ENCODE measurements at places on chromosomes 2 and 18. TPM values are rescaled to one million over a fixed set of nuclear protein-coding genes. Genes with fewer than 3 reads are reported as not detected.

- peaks cover 3% of the 10 kb centered on the region for H3K36me3 ChIP-seq
- DNase-seq, result no peak
- H3K4me3 ChIP-seq, result no peak overlapping the region
- no peak overlapping the region for H3K27ac ChIP-seq
- peaks cover 40% of the 10 kb centered on the region for H3K27me3 ChIP-seq
Measured at GRCh38 chr2:33419581-33420200, 56.8 kb upstream of the RASGRP3 start.

The ZNF512 gene
- total RNA-seq, result 28.7 TPM

The SERPINB4 gene
- total RNA-seq, result not detected

DNA sequence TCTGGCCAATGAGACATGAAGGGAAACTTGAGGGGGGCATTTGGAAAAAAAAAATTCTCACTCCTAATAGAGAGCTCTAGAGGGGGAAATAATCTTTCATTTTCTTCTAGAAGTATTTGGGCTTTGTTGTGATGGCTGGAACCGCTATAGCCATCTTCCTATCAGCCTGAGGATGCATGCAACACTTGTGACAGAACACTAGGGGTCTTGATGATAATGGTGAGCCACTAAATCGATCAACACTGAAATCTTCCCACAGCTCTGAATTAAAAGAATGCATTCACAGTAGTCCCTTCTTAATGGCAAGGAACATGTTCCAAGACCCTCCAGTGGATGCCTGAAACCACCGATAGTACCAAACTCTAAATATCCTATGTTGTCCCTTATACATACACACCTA, 325.3 kb downstream of the LNPK start:
- peaks cover 5% of the 10 kb centered on the region for H3K27me3 ChIP-seq
- no peaks in the 10 kb centered on the region for H3K4me1 ChIP-seq
- no peak overlapping the region for H3K27ac ChIP-seq
- no peak for DNase-seq

DNA sequence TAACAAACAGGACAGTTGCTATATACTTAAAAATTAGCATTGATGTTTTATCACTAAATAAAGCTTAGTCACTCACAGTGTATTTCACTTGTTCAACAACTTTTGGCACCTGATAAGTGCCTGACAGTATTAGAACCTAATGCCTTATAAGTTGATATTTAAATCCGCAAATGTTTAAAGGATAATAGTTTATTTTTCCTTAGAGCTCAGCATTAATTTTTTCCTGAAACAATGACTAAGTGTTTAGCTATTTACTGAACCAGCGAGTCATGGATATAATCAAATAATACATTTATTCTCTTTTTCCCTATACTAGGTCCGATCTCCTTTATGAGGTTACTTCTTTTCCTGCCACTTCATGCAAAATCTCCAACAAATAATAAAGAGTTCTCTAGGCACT, 146.0 kb upstream of the PGAP1 start:
- peaks cover 15% of the 10 kb centered on the region for H3K36me3 ChIP-seq
- H3K4me1 ChIP-seq, result peaks cover 34% of the 10 kb centered on the region
- H3K27ac ChIP-seq, result peak overlapping the region; percentile 51
- no peak overlapping the region for H3K4me3 ChIP-seq
- DNase-seq, result no peak
- H3K27me3 ChIP-seq, result no peaks in the 10 kb centered on the region

DNA sequence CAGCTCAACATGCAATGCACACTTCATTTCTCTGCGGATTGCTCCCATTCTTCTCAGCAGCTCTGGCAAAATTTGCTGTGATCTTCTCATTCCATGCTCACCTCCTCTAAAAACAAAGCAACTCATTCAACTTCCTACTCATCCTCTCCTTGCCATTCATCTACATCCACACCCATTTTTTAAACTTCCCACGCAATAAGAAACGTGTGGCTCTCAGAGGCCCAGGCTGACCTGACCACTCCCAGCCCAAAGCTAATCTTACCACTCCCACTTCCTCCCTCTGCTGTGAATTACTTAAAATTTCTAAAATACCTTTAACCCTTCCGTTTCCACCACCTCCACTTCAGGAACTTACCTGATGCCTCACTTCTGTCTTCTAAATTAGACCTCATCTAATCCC, 15.2 kb downstream of the ABCB11 start:
- no peaks in the 10 kb centered on the region for H3K4me1 ChIP-seq
- no peaks in the 10 kb centered on the region for H3K27me3 ChIP-seq
- no peak overlapping the region for H3K4me3 ChIP-seq
- H3K27ac ChIP-seq, result no peak overlapping the region
- no peak for DNase-seq

The GTF2A1L gene
- total RNA-seq, result not detected

The ABHD1 gene
- total RNA-seq, result 0.94 TPM

GRCh38 chr2:26875065-26875634, 27.2 kb downstream of the DPYSL5 start:
- DNase-seq, result no peak
- H3K4me1 ChIP-seq, result peaks cover 3% of the 10 kb centered on the region
- no peak overlapping the region for H3K4me3 ChIP-seq
- H3K27ac ChIP-seq, result no peak overlapping the region
- peaks cover 3% of the 10 kb centered on the region for H3K36me3 ChIP-seq
- H3K27me3 ChIP-seq, result peaks cover 39% of the 10 kb centered on the region

GRCh38 chr2:176931588-176932563, 280.7 kb upstream of the HNRNPA3 start:
- peaks cover 7% of the 10 kb centered on the region for H3K27me3 ChIP-seq
- H3K4me3 ChIP-seq, result peak overlapping the region; percentile 37
- H3K36me3 ChIP-seq, result peaks cover 3% of the 10 kb centered on the region
- H3K27ac ChIP-seq, result peak overlapping the region; percentile 14

DNA sequence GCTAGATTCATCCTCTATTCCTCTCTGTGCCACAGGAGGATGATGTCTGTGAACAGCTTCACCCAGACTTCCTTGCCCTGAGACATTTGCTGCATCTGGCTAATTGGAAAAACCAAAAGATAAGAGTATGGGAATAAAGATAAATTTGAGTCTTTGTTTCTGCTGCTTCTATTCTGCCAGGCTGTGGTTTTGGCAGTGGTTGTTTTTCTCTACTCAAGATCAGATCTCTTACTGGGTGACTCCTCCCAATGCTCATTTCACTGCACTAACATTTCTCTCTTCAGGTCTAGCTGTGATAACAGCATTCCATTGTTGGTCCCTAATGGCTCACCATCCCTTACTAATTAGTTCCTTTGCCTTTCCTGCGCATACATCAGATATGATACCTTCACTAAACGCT, 89.5 kb downstream of the CALCRL start:
- no peaks in the 10 kb centered on the region for H3K4me1 ChIP-seq
- H3K4me3 ChIP-seq, result no peak overlapping the region
- no peak overlapping the region for H3K27ac ChIP-seq
- no peaks in the 10 kb centered on the region for H3K27me3 ChIP-seq
- H3K36me3 ChIP-seq, result no peaks in the 10 kb centered on the region

The RAB12 gene
- total RNA-seq, result 16.5 TPM

The HOXD1 gene
- total RNA-seq, result not detected

The CNDP1 gene
- total RNA-seq, result 0.23 TPM

GRCh38 chr2:101517758-101518271, 42.9 kb upstream of the RFX8 start:
- no peak for DNase-seq
- no peak overlapping the region for H3K27ac ChIP-seq
- H3K36me3 ChIP-seq, result no peaks in the 10 kb centered on the region
- no peak overlapping the region for H3K4me3 ChIP-seq
- no peaks in the 10 kb centered on the region for H3K27me3 ChIP-seq
- H3K4me1 ChIP-seq, result peaks cover 14% of the 10 kb centered on the region

DNA sequence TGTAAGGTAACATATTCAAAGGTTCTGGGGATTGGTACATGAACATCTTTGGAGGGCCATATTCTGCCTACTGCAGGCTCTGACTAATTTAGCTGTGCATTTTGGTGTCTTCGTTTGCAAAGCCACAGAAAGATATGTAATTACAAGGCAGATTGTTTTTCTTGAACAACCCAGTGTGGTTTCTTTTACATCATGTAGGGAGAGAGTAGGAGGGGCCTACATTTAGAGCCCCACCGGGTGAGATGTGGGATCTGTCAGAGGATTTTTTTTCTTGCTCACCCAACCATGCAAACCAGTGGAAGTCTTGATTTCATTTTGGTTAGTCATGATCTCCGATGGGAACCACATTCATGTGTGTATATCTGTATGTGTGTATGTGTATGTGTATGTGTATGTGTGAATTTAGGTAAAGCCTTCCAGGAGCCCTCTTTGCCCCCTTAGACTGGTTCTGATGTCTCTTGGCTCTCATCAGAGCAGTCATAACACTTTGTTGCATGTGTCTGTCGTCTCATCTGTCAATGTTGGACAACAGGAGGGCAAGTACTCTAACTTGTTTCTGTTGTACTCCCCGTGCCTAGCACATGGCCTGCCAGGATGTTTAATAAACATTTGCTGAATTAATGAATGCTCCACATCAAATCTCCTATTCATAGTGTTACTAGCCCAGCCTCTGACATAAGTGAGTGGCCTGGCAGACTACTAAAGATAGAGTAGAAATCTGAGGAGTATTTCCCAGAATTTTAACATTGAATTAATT, 239.9 kb downstream of the MTX2 start:
- DNase-seq, result no peak
- H3K27me3 ChIP-seq, result peaks cover 34% of the 10 kb centered on the region
- no peaks in the 10 kb centered on the region for H3K36me3 ChIP-seq
- no peaks in the 10 kb centered on the region for H3K4me1 ChIP-seq

GRCh38 chr2:223264541-223265193, 212.7 kb downstream of the KCNE4 start:
- DNase-seq, result no peak
- no peak overlapping the region for H3K4me3 ChIP-seq
- no peaks in the 10 kb centered on the region for H3K36me3 ChIP-seq
- no peak overlapping the region for H3K27ac ChIP-seq
- H3K27me3 ChIP-seq, result no peaks in the 10 kb centered on the region
- H3K4me1 ChIP-seq, result no peaks in the 10 kb centered on the region

The IGFBP5 gene
- total RNA-seq, result not detected

- H3K4me3 ChIP-seq, result no peak overlapping the region
- H3K4me1 ChIP-seq, result peaks cover 9% of the 10 kb centered on the region
- H3K27me3 ChIP-seq, result peaks cover 9% of the 10 kb centered on the region
Measured at GRCh38 chr18:48589797-48590519, 51.1 kb downstream of the CTIF start.

GRCh38 chr18:27497246-27497645, 312.1 kb upstream of the CHST9 start:
- no peaks in the 10 kb centered on the region for H3K27me3 ChIP-seq
- no peaks in the 10 kb centered on the region for H3K4me1 ChIP-seq
- DNase-seq, result no peak
- H3K27ac ChIP-seq, result no peak overlapping the region
- H3K4me3 ChIP-seq, result no peak overlapping the region

DNA sequence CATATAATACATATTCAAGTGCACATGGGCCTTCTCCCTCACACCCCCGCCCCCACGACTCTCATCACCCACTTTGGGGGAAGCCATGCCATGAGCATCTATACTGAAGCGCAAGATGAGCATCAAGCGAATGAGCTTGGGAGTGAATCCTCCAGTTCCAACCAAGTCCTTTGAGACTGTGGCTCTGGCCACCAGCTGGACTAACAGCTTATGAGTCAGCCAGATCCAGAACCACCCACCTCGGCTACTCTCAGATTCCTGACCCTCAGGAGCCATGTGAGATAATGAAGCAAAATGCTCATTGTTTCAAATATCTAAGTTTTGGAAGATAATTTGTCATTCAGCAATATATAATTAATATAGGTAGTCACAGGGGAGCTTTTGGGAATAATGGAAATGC, 22.2 kb upstream of the IL1RL1 start:
- peaks cover 7% of the 10 kb centered on the region for H3K4me1 ChIP-seq
- no peak for DNase-seq
- H3K27me3 ChIP-seq, result peaks cover 13% of the 10 kb centered on the region
- H3K27ac ChIP-seq, result no peak overlapping the region
- no peaks in the 10 kb centered on the region for H3K36me3 ChIP-seq

The PKP4 gene
- 26.6 TPM for total RNA-seq

- no peak overlapping the region for H3K27ac ChIP-seq
- H3K27me3 ChIP-seq, result peaks cover 5% of the 10 kb centered on the region
- H3K36me3 ChIP-seq, result no peaks in the 10 kb centered on the region
- DNase-seq, result no peak
- no peak overlapping the region for H3K4me3 ChIP-seq
Measured at GRCh38 chr2:54366487-54367280, 89.4 kb upstream of the SPTBN1 start.

The XRCC5 gene
- 151 TPM for total RNA-seq

DNA sequence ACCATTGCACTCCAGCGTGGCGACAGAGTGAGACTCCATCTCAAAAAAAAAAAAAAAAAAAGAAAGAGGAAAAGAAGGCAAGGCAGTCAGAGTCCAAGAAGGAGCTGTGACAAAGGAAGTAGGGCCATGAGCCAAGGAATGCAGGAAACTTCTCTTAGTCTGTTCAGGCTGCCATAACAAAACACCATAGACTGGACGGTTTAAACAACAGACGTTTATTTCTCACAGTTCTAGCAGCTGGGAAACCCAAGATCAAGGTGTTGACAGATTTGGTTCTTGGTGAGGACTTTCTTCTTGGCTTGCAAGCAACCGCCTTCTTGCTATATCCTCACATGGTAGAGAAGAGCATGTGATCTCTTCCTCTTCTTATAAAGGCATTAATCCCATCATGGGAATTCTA, 13.1 kb upstream of the SUMO1 start:
- no peaks in the 10 kb centered on the region for H3K27me3 ChIP-seq
- no peaks in the 10 kb centered on the region for H3K4me1 ChIP-seq
- H3K4me3 ChIP-seq, result no peak overlapping the region
- no peaks in the 10 kb centered on the region for H3K36me3 ChIP-seq

DNA sequence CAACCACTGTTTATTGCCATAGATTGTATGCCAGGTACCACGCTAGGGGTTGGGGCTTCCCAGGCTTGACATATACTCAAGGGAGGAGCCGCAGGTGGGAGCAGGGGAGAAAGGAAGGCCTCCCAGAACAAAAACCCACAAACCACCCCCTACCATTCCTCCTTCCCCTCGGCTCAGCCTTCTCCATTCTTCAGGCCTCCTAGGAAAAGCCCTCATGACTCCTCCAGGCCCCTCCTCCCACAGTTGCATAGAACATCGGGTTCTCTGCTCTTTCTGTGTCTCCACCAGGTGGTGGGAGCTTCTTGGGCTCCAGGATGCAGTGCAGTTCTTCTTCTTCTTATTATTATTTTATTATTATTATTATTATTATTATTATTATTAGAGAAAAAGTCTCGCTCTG, 80.3 kb downstream of the ZFP36L2 start:
- DNase-seq, result no peak
- H3K36me3 ChIP-seq, result no peaks in the 10 kb centered on the region

- peaks cover 8% of the 10 kb centered on the region for H3K27me3 ChIP-seq
- H3K36me3 ChIP-seq, result peaks cover 3% of the 10 kb centered on the region
- H3K4me3 ChIP-seq, result no peak overlapping the region
- no peak for DNase-seq
Measured at GRCh38 chr2:159226059-159226461, 60.4 kb downstream of the WDSUB1 start.

- H3K4me3 ChIP-seq, result peak overlapping the region; percentile 28
- no peaks in the 10 kb centered on the region for H3K27me3 ChIP-seq
- DNase-seq, result no peak
Measured at GRCh38 chr18:48819781-48820482, 130.8 kb downstream of the SMAD7 start.

The UGT1A10 gene
- total RNA-seq, result not detected

The APLF gene
- 5.3 TPM for total RNA-seq

All from T-helper 17 cell (primary cell).